ENCODE measurements at places on chromosomes 2 and 18.

DNA sequence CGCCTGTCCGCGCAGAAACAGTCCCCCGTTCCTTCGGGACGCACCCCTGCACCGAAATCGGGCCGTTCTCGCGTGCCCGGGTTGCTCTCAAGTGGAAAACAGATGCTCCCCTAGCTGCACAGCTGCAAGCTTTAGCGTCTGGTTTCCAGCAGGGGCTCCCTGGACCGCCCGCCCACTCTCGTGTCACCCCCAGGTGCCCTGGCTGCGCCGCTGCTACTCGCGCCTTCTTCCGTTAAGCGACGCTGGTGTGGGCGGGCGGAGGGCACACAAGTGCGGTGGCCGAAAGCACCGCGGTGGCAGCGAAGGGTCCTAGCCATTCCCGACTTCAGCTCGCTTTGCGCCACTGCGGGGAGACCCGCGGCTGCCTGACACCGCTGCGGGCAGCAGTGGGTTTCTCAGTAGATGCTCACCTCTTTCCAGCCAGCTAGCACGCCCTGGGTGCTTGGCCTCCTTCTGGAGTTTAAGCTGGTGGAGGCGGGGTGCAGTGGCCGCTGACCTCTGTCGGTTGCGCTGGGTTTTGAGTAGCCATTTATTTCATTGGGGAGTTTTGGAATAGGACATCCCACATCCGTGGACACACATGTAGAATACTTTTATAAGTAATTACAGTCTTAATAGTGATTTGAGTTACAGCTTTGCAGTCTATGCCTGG lies 806 bp downstream of the ZNF407 start:
- DNase-seq = peak; percentile 66

GRCh38 chr2:212814941-212815340 lies 276.3 kb upstream of the ERBB4 start:
- DNase-seq = no peak

GRCh38 chr2:236517251-236518031 lies 52.2 kb upstream of the ACKR3 start:
- DNase-seq = no peak

DNA sequence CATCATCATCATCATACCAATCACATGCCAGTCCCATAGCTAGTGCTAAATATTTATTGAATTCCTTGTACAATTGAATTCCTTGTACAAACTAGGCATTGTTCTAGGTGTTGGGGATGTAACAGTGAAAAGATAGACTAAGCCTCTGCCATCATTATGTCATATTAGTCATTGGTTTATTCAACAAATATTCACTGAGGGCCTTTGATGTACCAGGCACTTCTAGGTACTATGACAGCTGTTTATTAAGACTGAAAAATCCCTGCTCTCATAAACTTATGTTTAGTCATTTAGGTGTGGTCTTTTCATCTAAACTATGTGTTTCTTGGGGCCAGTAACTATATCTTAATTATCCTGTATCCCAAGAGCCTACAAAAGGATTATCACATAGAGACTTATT lies 412.3 kb upstream of the ETAA1 start:
- no peak for DNase-seq

DNA sequence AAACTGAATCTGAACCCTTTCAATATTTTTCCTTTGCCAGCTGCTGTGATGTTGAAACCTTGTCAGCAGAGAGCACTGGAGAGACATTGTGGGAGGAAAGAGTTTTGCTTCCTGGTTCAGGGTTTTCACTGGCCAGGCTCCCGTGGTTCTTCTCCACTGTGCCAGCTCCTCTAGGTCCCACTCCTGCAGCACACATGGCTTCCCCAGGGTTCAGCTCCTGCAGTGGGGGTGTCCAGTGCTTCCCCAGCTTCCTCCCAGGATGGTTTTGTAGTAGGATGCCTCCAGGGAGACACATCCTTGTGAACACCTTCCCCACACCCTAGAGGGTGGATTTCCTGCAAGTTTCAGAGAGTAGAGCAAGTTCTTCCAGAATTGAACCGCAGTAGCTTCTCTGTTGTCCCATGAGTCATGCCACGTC lies 24.0 kb upstream of the SULT1C3 start:
- DNase-seq = no peak

DNA sequence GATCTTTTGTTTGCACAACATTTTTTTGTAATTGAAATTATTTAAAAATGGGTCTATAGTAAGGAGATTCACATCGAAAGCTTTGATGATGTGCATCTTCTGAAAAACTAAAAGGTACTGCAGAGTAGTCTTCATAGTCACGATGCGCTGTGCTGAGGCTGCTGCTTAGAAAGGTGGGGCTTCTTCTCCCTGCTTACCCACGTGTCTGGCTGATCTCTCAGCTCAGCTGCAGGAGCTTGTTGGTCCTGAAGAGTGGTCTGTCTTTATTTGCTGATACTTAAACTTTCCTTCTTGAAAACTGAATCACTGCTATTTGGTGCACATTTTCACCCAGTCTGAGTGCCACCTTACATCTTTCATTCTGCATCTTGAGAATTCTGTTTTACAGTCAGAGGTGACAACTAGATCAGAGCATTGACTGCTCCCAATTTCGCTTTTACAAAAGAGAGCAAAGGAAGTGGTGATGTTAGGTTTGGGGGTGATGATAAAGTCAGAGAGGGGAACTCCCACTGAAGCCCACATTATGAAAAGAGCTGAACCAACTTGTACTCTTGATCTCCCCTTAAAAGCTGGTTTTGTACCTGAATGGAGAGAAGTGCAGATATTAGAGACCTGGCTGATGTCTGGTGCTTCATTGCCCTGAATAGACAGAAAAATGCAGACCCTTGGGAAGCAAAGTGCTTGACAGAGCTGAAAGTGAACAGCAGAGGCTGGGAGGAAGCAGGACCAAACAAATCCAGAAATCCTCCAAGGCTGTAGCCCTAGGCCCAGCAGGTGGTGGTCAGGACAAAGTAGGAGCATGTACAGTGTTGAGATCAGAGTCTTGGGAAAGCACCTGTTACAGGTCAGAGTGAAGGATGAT lies 984.5 kb downstream of the TSN start:
- DNase-seq = no peak

DNA sequence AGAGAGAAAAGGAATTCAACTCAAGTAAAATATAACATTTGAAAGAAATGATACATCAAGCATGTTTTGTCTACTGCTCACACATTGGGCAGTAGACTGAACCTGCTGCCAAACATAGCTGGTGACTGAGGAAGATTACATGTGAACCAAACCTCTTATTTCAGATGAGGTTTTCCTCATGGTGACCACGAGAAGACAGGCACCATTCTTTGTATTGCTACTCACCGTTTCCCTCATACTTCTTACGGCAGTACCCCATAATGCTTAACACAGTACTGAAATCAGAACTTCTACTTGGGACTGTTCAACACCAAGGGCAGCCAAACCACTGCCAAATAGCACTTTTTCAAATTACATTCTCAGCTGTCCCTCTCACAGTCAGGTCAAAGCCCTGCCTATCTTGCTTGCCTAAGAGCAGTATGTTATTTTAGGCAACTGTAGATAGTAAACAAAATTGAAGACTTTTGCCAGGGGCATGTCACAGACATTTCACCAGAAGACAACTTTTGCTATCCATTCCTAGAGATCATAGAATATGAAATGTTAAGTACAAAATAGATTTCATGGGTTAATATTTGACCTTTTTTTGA lies 167.1 kb upstream of the DOK6 start:
- DNase-seq = no peak

- DNase-seq = no peak
Observed at GRCh38 chr18:6994771-6995430, 122.7 kb downstream of the LAMA1 start.

GRCh38 chr2:21194858-21195271 lies 71.1 kb downstream of the TDRD15 start:
- DNase-seq = no peak

DNA sequence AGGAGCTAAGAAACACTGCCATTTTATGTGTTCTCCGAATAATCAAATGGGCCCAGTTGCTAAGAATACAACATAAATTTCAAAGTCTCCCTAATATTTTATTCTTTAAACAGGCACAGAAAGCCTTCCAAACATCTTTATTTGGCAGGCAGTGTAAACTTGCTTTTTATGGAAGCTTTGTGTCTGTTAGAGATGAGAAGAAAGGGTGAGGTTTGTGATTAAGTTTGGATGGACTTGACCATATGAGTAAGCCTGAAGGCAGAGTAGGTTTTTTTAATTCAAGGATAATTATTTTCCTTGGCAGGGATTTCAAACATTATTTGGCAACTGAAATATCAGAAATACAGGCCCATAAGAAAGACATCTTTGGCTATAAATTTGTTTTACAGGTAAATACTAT lies 62.9 kb downstream of the COX7A2L start:
- DNase-seq = no peak

GRCh38 chr2:69992310-69993047 lies 31.0 kb upstream of the ASPRV1 start:
- DNase-seq = no peak

DNA sequence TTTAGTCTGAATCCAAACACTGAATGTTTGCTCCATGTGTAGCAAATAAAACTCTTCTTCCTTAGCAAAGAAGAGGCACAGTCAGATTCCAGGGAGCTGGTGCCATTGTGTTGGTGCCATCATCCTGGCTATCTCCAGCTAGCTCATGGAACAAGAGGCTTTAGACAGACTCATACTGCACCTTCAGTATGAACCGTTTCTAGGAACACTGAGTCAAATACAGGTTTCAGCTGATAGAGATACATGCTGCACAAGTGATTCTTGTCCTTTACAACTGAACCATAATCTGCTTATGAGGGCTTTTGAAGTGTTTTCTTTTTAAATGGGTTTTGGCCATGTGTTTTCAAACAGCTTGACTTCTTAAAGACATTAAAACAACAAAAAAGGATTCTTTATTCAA lies 57.9 kb downstream of the DYNC1I2 start:
- no peak for DNase-seq

GRCh38 chr2:231364961-231365810 lies 30.3 kb upstream of the B3GNT7 start:
- DNase-seq = peak; percentile 95

DNA sequence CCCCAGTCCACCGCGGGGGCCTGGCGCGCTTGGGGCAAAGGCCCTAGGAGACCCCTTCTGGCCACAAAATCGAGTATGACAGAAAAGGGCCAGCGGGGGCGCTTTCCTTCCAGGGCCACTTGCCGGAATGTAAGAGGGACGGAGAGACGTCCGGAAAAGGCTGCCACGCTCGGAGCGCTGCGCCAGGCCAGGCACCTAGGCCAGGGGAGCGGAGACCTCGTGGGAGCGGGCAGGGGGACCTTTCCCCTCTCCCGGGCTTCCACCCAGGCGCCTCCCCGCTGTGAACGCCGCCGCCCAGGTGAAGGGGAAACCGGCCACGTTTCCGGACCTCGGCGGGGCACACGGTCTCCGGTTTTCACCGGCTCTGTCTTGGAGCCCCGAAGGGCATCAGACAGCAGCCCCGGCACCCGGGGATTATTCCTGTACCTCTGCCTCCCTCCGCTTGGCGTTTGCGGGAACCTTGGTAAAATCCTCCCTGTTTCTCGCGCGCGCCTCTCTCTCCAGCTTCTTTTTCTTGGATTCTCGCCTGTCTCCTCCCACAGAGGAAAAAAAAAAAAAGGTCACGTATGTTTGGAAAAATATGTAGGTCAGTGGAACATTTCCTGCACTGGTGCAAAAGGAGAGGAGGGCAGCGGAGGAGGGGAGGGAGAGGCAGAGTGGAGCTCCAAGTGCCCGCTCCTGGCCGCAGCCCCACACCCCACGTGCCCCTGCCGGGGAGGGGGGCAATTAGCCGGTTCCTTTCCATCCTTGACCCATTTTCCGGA lies 1.2 kb upstream of the NPAS2 start:
- no peak for DNase-seq

GRCh38 chr18:28152754-28153153 lies 24.2 kb downstream of the CDH2 start:
- DNase-seq = no peak

- no peak for DNase-seq
Observed at GRCh38 chr18:79578396-79579260, 101.0 kb upstream of the CTDP1 start.

DNA sequence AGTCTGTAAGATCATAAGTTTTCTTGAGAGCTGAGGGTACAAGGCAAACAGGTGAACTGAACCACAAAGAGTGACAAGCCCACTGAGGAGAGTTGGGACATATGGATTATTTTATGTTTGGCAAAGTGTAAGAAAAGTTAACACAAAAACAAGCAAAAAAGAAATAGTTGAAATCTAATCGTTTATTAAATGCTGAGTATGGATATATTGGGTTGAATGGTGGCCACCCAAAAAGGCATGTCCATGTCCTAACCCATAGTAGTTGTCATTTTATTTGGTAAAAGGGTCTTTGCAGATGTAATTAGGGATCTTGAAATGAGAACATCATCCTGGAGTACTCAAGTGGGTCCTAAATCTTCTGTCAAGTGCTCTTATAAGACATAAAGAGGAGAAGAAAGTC lies 24.9 kb upstream of the TWIST2 start:
- no peak for DNase-seq

GRCh38 chr2:233084488-233084887 lies 24.3 kb downstream of the INPP5D start:
- no peak for DNase-seq

DNA sequence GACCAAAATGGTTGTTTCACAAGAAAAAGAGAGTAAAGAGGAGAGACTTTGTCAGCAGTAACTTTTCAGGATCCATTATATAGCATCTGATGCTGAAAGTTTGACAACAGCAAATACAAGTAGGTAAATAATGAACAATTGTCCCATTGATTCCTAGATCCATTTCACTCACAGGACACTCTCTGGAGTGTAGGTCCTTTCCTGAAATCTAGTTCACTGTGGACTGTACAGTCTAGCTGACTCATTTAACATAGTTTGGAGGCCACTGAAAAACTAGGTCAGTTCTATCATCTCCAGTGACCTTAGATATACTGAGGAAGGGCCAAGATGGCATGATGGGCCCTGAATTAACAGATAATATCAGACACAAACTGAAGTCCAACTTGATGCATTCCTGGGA lies 19.3 kb upstream of the NEB start:
- no peak for DNase-seq

DNA sequence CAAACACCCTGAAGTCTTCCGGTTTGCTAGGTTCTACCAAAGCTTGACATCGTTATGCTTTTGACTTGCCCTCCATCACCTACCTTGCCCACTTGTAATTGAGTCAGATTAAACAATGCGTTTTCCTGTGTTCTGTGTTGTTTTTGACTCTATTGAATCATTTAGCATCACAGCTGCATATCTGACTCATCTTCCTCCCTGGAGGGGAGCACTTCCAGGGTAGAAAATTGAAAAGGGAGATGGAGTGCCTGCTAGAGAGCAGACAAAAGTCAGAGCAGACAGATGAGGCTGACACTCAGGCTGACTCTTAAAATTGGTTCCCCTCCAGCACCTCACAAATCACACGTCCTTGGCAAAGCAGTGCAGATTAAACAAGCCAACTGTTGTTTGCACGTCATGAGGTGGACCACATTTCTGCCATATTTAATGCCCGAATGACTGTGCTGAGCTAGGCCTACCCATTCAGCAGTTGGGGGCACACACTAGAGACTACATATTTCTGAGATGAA lies 2.2 kb downstream of the MPP4 start:
- no peak for DNase-seq

- DNase-seq = no peak
Observed at GRCh38 chr2:240584486-240585031, 2.0 kb upstream of the CAPN10 start.

GRCh38 chr2:44652701-44653100 lies 288.8 kb upstream of the SIX3 start:
- no peak for DNase-seq

- no peak for DNase-seq
Observed at GRCh38 chr2:218824004-218824403, 7.6 kb downstream of the PRKAG3 start.
